Activated naive CD4-positive, alpha-beta T cell treated with anti-CD3 and anti-CD28 coated beads, Interleukin-2, amount 10 ng/mL, durations not matched to agents 7 days and 5 days (primary cell): ENCODE measurements at places on chromosomes 7 and 10.
A peak's percentile ranks its signal among the peaks of the same experiment; 100 is the strongest.

- no peak for DNase-seq
Measured at GRCh38 chr7:101527844-101528667, 101.0 kb downstream of the MYL10 start.

GRCh38 chr10:8063128-8063908 lies 8.8 kb downstream of the GATA3 start:
- no peak for DNase-seq

DNA sequence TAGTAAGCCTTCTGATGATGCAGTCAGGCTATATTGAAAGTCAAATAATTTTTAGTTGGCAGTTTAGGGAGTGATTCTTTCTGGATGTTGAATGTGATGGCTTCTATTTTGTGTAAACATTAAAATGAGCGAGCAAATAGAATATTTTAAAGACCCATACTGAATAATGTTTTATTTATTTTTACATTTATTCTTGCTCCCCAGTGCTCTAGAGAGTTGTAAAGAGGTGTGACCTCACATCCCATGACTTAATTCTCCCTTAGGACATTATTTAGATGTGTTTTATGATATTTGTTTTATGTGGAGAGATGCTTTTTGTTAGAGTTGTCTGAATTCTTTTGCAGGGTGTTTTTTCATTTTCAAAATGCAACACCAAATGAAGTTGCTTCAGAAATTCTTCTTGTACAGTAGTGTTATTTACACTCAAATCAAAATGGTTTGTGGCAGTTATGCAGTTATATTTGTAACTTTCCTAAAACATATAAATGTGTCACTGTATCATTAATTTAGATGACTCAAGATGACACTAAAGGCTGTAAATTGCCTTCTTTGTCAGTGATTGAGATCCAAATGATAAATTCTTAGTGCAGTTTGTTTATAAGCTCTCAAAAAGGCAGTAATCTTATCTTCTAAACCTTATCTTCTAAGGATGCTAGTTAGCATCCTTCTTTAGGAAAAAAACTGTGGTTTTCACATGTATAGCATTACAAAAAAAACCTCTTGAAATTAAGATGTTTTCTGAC lies 12.4 kb downstream of the UMAD1 start:
- no peak for DNase-seq

- DNase-seq, result no peak
Measured at GRCh38 chr7:101412976-101413375, 50.3 kb downstream of the COL26A1 start.

DNA sequence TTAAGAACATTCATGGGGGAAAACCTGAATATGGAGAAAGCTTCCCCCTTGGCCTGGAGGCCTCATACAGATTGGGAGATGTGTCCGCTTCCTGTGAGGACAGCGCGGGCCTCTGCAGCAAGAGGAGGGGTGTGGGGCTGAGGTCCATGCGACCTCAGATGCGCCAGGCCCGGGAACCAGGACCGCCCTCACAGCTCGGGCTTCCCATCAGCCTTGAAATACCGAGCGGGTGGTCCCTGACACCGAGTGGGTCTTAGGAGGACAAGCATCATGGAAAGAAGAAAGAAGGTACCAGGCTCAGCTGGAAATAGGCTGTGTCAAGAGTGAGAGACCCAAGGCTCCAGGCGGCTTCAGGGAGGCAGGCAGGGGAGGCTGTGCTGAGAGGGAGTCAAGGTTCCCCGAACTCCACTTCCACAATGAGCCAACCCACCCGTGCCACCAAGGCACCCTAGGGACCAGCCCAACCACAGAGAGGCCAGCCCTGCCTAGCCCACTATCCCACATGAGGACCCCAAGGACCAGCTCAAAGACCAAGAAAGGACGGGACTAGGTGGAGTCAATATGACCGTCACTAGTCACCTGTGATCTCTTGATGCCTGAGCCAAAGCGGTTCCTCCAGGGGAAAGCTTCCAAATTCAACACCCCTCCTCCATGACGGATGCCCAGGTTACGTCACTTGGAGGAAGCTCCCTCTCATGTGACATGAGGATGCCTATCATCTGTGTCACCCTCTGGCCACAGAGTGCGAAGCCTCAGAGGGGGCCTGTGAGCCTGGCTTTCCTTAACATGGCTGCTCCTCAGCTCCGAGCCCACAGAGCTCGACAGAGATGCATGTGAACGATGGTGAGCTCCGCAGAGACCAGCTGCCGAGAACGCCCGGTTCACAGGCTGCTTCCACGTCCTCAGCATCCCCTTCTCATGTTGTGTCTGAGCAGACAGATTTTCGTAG lies 103.7 kb downstream of the TCERG1L start:
- DNase-seq, result peak; percentile 11

GRCh38 chr7:148772297-148773089 lies 73.8 kb downstream of the CUL1 start:
- DNase-seq, result no peak

- DNase-seq, result no peak
Measured at GRCh38 chr10:103969436-103969835, 2.5 kb downstream of the SLK start.

GRCh38 chr10:44981172-44982113 lies 2.8 kb upstream of the DEPP1 start:
- no peak for DNase-seq

DNA sequence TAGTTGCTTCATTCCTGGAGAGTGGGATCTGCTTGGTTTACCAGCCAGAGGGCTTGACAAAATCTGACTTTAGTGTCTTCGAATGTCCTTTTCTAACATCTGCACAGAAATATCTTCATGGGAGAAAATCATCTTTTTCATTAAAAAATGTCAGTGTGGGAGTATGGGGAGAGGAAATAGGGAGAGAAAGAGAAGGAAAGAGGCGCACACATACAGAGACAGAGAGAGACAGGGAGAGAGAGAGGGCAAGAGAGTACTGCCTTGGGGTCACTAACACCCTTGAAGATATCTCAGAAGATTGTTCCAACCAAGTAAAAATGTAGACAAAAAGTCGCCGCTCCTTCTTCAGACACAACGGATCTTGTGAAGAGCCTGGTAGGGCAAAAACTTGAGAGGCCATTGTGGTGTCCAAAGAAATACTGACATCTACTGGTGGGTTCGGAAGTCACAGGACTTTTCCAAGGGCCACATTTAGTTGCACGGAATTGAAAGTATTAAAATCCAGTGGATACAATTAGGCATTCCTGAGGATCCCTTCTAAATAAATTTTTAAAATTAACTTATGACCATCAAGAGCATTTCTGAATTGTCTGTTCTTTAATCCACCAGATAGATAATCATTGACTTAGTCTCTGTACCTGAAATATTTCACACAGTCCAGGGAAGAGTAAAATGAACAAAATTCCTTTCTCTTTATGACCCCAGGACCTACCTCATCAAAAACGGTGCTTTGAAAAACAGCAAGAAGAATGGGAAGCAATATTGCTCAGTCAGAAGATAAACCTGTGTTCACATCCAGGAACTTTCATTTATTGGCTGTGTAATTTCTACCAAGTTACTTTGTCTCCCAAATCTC lies 29.7 kb downstream of the VIM start:
- peak; percentile 68 for DNase-seq

DNA sequence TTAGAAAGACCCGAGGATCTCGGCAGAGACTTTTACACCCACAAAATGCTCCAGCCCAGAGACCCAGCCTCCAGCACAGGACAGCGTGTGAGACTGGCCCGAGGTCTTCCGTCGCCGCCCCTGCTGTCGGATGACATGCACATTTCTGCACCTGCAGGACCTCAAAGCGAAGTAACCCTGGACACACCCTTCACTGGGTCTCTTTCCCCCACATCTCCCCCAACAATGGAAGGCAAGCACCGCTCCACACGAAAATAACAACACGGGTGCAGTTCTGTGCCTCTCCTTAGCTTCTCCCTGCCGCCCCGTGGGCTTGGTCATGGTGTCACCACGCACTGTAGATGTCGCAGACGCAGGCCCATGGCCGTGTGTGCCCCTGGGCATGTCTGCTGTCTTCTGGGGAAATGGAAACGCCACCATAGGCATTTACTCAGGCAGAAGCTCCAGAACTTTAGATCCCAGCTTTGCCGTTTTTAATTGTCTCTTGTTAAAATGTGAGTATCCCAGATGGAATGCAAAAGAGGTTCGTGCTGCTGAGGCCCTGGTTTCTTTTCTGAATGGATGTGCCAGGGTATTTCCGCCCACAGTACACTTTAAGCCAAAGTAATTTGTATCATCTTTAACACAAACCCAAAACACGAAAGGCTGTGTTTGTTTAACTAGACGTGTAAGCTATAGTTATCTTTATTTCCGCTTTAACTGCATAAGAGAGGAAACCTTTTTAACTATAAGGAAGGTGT lies 237.9 kb downstream of the MGMT start:
- DNase-seq, result no peak

GRCh38 chr10:62735464-62736167 lies 68.9 kb upstream of the ADO start:
- no peak for DNase-seq

DNA sequence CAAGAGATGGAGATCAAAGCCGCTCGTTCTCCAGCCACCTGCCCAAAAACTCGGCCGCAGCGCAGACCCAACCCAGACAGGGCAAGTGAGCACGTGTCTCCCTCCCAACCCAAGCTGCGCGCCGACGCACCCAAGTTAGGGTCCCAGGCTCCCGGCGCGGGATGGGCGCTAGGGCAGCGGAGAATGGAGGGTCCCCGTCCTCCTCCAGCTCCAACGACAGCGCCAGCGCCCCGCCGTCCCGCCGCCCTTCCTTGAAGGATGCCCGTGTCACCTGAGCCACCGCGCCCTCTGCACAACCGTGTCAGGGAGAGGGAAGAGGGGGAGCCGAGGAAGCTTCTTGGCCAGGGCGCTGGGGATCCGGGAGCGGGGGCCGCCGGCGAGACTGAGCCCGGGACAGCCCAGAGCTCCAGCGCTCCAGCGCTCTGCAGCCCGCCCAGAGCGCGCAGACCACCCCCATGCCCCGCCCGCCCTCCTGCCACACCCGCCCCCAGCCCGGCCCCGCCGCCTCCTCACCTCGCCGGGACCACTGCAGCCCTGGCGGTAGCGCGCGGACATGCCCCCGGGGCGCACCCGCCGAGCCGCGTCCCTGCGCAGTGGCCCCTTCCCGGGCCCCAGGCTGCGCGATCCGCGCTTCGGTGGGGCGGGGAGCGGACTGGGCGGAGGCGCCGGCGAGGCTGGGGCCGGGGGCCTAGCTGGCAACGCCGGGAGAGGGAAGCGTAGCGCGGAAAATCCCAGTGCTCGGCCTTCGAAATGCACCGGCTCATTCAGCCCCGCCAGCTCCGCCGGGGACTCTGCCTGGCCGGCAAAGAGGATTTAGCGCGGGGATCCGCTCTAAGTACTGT lies at the start of gene SLC16A12:
Gene SLC16A12, minus strand, starts transcription at position 424 of the 842 bp plus-strand sequence. CDS start 73,016 bp downstream, outside the sequence.
- DNase-seq, result no peak

DNA sequence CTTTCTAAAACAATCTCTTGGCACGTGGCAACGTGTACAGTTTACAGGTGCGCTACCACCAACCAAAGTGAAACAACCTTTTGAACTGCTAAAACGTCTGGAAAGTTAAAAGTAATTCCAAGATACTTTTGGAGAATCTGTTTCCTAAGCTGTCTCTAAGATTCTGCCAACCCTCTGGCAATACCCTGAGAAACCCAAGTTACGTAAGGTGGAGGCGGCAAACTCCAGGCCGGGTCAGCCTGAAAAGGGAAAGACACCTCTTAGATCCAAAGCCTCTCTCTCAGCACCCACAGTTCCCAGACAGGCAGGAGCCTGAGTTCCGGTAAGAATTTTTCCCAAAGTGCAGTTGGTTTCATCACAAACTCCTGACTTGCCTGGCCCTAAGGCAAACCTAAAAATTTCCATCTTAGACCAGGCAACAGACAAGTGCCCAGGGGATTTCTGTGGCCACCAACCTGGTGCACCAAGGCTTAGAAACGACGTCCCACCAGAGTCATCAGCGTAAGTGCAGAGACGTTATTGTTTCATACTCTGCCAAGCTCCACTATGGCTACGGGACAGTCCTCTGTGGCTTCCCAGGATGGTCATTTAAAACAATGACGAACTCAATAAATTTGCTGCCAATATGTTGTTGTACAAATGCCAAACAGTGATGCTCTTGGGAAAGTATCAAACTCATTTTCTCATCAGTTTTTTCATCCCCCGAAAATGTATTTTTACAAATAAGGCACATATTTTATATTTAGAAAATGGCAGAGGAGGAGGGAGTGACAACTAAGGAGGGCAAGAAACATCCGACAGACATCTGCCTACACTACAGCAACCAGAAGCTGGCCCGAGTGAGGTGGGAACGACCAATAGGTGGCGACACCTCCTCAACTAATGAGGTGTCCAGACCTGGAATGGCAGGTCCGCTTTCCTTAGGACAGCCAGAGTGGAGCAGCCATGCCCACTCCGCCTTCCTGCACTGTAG lies 205.8 kb upstream of the FRMD4A start:
- peak; percentile 61 for DNase-seq

DNA sequence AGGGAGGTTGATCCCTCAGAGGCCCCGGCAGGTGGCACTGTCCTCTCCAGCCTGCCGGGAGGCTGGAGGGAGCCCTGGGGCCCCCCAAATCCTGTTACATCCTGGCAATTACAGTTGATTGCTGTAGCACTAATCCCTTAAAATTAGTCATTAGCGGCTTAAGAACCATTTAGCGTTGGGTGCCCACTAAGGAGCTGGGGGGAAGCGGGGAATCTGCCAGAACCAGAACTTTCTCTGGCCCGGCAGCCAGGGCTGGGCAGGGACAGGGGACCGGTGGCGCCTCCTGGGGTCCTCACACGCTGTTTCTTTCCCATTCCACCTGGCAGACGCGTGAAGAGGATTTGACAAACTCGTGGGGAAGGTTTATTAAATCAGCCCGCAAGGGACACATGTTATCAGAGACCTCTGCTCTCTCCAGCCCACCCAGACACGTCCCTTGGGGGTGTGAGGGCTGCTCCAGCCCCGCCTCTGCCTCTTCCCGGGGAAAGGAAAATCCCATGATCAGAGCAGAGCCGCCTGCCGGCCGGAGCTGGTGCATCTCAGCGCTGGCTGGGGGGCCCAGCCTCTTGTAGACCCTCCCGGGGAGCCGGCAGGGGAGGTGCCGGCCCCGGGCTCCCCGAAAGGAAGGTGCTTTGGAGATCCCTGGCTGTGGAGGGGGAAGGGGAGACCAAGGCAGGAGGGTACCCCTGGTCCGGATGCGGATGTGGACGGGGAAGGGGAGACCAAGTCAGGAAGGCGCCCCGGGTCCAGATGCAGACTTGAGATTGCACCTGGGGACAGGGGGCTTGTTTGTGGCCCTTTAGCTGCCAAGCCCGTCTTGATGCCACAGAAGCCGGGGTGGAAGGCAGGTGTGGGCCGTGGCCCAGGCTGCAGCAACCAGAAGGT lies 142.7 kb downstream of the ELFN1 start:
- DNase-seq, result no peak

- no peak for DNase-seq
Measured at GRCh38 chr10:63713191-63714144, 192.3 kb downstream of the REEP3 start.

DNA sequence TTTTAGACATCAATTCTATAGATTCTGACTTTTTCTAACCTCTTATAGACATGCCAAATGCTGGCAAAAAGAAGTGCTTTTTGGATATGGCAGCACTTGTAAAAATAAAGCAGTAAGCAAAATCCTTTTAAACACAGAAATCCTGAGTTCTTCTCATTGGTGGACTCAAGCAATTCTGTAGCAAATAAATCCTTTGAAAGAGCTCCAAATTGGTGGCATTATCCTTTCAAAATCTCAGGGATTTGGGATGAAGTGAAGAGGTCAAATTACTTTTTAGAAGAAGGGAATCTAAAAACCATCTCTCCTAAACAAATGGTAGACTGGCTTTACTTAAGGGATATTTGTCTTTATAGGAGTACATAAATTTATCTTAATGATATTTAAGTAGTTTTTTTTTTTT lies 17.5 kb upstream of the ASCC1 start:
- no peak for DNase-seq
